Activated CD8-positive, alpha-beta T cell treated with anti-CD3 and anti-CD28 coated beads, Interleukin-2, amount 10 ng/mL, durations not matched to agents 7 days and 5 days (primary cell): ENCODE measurements at places on chromosomes 11 and 22. TPM values are rescaled to one million over a fixed set of nuclear protein-coding genes. Genes with fewer than 3 reads are reported as not detected.

The TNKS1BP1 gene
- total RNA-seq: 10.9 TPM

DNA sequence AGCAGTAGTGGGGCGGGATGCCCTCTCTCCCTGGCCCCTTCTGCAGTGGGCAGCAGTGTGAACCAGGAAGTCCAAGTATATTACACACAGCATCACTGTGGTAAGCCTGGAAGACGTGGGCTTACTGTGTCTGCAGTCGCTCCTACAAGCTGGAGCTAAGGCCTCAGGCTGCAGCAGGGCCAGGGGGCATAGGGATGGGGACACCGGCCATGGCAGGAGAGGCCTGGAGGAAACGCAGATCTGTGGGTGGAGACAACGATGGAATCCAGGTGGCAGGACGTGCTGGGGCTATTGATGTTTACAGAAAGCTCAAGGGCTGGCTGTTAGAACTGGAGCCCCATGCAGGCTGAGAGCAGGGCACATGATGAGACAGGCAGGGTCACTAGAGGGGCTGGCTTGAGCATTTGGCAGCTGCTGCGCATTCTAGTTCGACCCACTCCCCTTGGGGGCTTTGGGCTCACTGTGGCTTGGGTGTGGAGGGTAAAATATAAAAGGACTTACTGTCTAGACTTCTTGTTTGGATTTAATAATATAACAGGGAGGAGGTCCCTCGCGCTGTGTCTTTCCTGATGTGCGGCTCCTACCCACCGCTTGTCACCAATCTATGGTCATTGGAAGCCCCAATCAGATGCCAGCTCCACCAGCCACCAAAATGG is 539.5 kb downstream of the TBC1D22A start:
- H3K4me1 ChIP-seq: no peaks in the 10 kb centered on the region
- H3K27me3 ChIP-seq: no peaks in the 10 kb centered on the region
- DNase-seq: no peak
- no peaks in the 10 kb centered on the region for H3K36me3 ChIP-seq
- H3K4me3 ChIP-seq: no peak overlapping the region

DNA sequence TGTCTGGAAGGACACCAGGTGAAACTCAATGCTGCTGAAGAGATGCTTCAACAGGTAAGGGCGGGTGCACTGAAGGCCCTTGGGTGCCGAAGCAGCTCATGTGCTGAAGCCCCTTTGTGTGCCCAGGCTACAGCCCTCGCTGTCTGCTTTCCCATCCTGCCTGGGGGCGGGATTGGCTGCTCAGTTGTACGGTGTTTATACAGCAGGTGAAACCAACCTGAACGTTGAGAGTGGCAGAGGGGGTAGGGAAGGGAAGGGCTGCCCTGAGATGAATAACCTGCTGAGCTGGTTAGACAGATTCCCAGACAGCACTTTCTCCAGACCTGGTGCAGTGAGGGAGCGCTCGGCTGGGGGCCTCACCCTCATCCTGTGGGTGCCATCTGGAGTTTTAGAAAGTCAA is 75.7 kb downstream of the CYB5R2 start:
- no peak overlapping the region for H3K27ac ChIP-seq
- H3K36me3 ChIP-seq: no peaks in the 10 kb centered on the region
- H3K27me3 ChIP-seq: peaks cover 2% of the 10 kb centered on the region
- DNase-seq: no peak
- H3K4me1 ChIP-seq: peaks cover 10% of the 10 kb centered on the region
- H3K4me3 ChIP-seq: no peak overlapping the region

DNA sequence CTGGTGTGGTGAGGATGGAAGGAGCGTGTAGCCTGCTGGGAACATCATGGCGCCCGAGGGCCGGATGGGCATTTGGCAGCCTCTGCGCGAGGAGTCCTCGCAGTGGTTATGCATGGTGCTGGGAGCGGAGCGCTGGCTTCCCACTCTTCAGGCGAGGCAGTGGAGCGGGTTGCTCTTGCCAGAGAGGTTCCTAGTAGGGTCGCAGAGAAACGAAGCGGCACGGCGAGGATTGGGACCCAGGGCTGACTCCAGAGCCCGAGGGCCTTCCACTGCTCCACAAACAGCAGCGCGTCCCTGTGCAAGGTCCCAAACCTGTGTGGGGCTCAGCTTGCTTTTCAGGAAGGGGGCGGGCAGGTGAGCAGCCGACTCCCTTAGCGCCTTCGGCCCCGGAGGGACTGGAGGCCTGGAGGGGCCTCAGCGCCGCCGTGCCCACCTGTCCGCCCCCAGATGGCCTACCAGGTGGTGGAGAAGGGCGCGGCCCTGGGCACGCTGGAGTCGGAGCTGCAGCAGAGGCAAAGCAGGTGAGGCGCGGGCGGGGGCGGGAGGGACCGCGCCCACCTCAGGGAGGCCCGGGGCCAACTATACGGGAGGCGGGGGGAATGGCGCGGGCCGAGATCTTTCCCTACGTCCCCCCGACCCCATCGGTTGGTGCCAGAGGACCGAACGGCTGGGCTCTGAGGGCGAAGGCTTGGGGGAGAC is 7.2 kb downstream of the ATG16L2 start:
- peaks cover 64% of the 10 kb centered on the region for H3K36me3 ChIP-seq
- H3K4me1 ChIP-seq: peaks cover 33% of the 10 kb centered on the region
- H3K27me3 ChIP-seq: no peaks in the 10 kb centered on the region
- DNase-seq: no peak
- peak overlapping the region; percentile 20 for H3K27ac ChIP-seq
- H3K4me3 ChIP-seq: no peak overlapping the region

DNA sequence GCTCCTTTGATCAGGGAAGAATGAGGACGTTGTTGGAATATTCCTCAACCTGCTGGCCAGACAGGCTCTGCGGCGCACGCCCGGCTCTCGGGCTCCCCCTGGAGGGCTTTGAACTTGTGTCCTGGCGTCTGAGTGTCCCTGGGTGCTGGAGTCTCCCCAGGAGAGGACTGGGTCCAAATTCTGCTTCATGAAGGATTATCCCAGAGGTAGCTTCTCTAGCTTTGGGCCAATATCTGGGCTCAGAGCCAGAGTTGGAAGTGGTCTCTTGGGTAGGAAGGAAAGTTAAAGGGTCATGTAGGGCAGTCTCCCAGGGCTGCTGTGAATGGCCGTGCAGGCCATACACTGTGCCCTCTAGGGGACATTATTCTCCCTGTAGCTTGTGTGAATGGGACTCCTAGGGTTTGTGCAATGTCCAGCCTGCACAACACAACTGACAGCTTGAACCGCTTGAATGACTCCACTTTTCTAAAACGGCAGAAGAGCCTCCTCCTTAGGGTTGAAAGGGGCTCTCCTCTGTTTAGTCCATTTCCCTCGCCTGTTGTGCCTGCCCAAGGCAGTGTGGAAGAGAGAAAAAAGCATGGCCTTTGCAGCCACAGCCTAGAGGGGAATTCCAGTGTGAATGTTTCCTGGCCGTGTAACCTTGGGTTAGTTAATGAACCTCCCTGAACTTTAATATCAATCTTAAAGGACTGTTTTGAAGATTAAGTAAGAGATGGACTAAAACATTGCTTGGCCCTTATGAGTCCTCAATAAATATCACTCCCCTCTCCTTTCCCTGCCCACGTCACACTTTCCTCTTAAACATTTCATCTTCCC is 111.2 kb upstream of the THY1 start:
- no peak overlapping the region for H3K27ac ChIP-seq
- peak; percentile 60 for DNase-seq
- H3K27me3 ChIP-seq: peaks cover 2% of the 10 kb centered on the region
- no peaks in the 10 kb centered on the region for H3K4me1 ChIP-seq

GRCh38 chr11:9176550-9176949 is 85.2 kb upstream of the SCUBE2 start:
- no peak for DNase-seq
- peaks cover 10% of the 10 kb centered on the region for H3K4me1 ChIP-seq
- H3K27ac ChIP-seq: no peak overlapping the region
- H3K27me3 ChIP-seq: no peaks in the 10 kb centered on the region
- peaks cover 74% of the 10 kb centered on the region for H3K36me3 ChIP-seq

- peaks cover 36% of the 10 kb centered on the region for H3K36me3 ChIP-seq
- H3K27ac ChIP-seq: no peak overlapping the region
- H3K4me3 ChIP-seq: no peak overlapping the region
- no peaks in the 10 kb centered on the region for H3K4me1 ChIP-seq
Measured at GRCh38 chr11:108474664-108475463, 7.5 kb upstream of the C11orf65 start.
